Activated CD4-positive, alpha-beta T cell treated with anti-CD3 and anti-CD28 coated beads for 36 hours (primary cell): ENCODE measurements at places on chromosomes 1 and 21.
A peak's percentile ranks its signal among the peaks of the same experiment; 100 is the strongest.

DNA sequence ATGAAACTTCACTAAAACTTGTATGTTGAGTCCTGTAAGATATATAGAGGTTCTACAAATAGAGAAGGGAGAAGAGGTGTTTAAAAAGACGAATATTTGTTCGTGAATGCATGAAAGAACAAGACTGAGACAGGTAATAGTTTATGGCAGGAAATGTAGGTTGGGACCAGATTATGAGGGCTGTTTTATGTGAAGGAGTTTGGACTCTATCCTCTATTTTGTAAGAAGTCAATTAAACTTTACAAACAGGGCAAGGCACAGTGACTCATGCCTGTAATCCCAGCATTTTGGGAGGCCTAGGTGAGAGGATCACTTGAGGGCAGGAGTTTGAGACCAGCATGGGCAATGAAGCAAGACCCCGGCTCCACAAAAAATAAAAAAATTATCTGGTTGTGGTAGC is 5.7 kb downstream of the SLC35A3 start:
- DNase-seq: no peak

GRCh38 chr1:104353580-104353979 is 603.9 kb downstream of the AMY1C start:
- DNase-seq: no peak

GRCh38 chr1:28073867-28074266 is 14.5 kb downstream of the EYA3 start:
- DNase-seq: no peak

DNA sequence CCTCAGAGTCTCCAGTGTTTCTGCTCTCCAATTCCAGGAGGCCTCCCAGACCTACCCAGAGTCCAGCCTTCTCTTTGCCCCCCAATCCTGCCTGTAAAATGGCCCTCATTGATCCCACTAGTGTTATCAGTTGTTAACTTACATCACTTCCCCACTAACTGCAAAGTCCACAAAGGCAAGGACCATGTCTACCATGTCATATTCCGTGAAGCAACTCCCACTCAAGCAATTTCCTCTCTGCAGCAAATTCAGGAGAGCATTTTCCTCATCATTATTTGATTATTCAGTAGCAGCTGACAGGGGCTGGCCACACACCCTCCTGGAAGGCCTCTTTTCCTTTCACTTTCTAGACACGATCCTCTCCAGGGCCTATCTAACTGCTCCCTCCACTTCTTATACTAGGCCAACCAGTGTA is 153.5 kb downstream of the RERE start:
- peak; percentile 32 for DNase-seq

- no peak for DNase-seq
Observed at GRCh38 chr21:46207006-46207919, 21.3 kb downstream of the LSS start.

GRCh38 chr1:116850436-116850835 is 59.3 kb upstream of the PTGFRN start:
- no peak for DNase-seq

- DNase-seq: no peak
Observed at GRCh38 chr1:75632350-75632949, 21.5 kb upstream of the SLC44A5 start.

DNA sequence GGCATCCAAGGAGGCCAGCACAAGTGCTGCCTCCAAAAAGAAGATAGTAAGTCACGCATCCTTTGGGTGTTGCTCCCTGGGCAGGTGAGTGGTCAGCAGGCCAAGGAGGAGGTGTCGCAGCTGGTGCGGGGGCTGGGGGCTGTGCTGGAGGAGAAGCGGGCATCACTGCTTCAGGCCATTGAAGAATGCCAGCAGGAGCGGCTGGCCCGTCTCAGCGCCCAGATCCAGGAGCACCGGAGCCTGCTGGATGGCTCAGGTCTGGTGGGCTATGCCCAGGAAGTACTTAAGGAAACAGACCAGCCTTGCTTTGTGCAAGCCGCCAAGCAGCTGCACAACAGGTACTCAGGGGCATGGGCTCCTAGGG is 4.3 kb downstream of the TRIM46 start:
- peak; percentile 3 for DNase-seq

GRCh38 chr1:226132728-226133503 is 53.6 kb downstream of the ACBD3 start:
- no peak for DNase-seq

GRCh38 chr21:42790520-42791065 is 88.7 kb downstream of the WDR4 start:
- DNase-seq: no peak

DNA sequence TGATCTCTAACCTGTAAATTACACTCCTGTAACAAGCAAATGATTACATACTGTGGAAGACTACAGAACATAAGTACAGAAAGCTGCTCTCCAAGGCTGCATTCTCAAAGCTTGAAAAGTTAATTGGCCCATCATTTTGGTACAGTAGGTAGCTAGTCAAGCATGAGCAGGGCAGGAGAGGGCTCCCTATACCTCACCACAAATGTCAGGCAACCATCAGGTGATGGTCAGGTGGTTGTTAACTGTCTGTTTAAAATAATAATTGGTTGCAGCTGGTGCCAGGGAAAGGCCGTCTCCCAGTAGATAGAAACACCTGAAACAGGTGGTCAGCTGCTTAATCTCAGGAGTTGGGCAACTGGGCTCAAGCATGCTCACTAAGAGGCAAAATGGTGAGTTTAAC is 13.1 kb upstream of the SLC1A7 start:
- no peak for DNase-seq

DNA sequence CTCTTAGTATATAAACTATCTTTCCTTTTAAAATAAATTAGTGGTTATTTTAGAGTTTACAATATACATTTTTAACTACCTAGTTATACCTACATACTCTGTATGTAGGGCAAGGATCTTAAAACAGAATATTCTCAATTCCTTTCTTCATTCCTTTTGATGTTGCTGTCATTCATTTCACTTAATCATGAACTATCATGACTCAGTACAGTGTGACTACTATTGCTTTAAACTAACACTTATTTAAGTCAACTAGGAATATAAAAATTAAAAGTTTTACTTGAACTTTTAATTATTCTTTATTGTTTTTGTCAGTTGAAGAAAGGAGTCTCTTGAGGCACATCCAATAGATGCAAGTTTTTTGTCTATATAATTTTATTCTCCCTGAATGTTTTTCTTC is 726.4 kb downstream of the BRINP3 start:
- DNase-seq: no peak

DNA sequence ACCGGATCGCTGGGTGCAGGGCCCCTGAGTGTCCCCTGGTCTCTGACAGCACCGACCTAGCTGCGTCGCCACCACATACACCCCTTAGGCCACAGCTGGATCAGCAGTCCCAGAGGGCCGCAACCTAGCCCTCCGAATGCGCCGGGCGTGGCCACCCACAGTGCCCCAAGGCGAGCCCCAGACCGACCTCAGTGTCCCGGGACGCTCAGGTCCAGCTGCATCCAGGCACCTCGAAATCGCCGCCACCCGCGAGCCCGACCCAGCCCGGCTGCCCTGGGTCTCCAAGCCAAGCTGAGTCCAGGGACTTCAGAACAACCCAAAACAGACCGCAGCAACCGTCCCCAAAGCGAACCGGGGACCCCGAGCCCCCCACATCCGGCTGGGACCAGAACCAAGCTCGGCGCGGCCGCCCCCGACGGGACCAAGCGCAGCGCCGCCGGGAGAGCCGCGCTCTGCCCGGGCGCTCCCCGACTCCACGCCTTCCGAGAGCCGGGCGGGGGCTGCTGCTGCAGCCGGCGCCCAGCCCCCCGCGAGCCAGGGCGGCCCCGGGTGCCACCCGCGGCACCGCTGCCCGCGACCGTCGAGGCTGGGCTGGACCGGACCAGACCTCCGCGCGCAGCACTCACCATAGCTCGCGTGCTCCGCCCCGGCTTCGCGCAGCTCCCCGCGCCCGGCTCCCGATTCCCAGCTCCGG is 54.6 kb upstream of the ECE1 start:
- DNase-seq: peak; percentile 44
